ENCODE measurements at places on chromosomes 12 and 14. TPM values are rescaled to one million over a fixed set of nuclear protein-coding genes. Genes with fewer than 3 reads are reported as not detected.

GRCh38 chr12:69042970-69043369 is 110.0 kb upstream of the CPM start:
- no peaks in the 10 kb centered on the region for H3K36me3 ChIP-seq
- H3K4me3 ChIP-seq: no peak overlapping the region
- no peak overlapping the region for H3K27ac ChIP-seq
- peaks cover 7% of the 10 kb centered on the region for H3K4me1 ChIP-seq
- no peaks in the 10 kb centered on the region for H3K27me3 ChIP-seq

- DNase-seq: no peak
- H3K27ac ChIP-seq: no peak overlapping the region
- peaks cover 26% of the 10 kb centered on the region for H3K27me3 ChIP-seq
- peaks cover 14% of the 10 kb centered on the region for H3K4me1 ChIP-seq
Measured at GRCh38 chr14:101707863-101708620, 53.5 kb upstream of the PPP2R5C start.

Gene ADAM21
- 0.41 TPM for total RNA-seq

Gene RTL1
- not detected for total RNA-seq

Gene AICDA
- 0.17 TPM for total RNA-seq

DNA sequence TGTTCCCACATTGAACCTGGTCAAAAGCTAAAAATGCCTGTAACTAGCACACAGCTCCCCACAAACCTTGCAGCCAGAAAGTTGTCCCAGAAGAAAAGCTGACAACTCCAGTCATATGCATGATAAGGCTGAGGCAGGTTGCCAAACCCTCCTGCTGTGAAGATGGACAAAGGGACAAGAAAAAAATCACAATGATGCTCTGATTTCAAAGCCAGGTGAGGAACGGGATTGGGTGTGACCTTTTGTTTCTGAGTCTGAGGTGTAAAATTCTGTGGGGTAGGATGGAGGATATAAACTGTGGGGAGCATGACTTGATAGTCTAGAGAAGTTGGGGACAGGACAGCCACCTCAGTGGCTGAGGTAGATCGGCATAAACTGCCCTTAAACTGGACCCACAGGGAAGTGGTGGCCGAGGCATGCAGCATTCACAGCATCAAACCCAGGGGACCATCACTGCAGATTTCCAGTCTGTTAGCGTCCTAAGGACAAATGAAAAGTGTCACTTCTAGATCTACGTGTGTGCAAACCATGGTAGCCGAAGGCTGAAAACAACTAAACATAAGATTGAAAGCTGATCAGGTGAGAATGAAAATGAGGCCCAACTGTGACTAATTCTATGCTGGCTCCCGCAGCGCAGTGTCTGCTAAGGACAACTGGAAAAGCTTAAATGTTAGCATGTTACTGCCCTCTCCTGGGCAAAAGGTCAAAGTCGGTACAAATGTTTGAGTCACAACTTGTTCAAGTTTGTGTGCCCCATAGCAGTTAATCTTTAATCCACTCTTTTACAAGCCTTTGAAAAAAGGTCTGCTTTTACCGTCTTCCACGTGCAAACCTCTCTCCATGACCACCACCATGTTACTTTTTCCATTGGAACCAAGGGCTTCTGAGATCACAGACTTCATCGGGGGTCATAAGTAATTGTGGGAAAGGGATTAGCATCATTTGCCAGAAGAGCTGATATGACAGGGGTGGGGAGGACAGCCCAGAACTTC is 39.8 kb downstream of the GRIN2B start:
- peak; percentile 57 for DNase-seq
- no peak overlapping the region for H3K4me3 ChIP-seq
- no peaks in the 10 kb centered on the region for H3K36me3 ChIP-seq

DNA sequence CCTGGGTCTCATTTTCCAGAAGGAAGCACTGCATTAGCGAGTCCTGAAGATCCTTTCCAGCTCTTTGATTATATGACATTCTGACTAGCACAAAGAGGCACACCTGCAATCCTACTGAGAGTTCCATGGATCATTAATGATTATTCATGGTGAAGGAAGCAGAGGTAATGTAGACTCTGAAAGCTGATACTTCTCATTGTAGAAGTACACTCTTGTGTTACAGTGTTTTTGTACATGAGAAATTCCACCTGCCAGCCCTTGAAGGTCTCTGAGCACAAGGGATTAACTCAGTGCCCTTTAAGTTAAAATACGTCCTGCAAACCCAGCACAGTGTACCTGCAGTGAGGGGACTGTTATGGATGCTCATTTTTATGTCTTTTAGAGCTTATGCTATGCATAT is 558.8 kb upstream of the FBXO33 start:
- no peaks in the 10 kb centered on the region for H3K36me3 ChIP-seq
- no peaks in the 10 kb centered on the region for H3K4me1 ChIP-seq
- no peak overlapping the region for H3K27ac ChIP-seq
- DNase-seq: no peak

Gene OR11H12
- total RNA-seq: not detected

DNA sequence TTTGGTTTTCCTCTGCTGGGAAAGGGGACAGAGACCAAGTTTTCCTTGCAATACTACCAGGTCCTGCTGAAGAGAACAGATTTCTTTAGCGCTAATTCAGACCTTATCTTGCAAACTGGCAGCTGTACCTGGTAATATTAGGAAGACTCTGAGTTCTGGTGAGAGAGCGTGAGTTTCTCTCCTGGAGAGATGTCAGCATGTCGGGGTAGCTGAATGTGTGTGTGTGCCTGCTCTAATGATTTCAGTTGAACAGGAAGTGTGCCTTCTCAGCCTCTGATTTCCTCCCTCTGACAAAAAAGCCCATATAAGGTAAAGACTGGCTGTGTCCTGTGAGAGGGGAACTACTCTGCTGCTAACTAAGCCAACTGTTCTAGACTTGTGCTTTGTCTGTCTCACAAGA is 10.3 kb upstream of the ERP27 start:
- peak overlapping the region; percentile 74 for H3K27ac ChIP-seq
- no peak overlapping the region for H3K4me3 ChIP-seq

Gene MYF6
- not detected for total RNA-seq

Gene CLEC12A
- 10.9 TPM for total RNA-seq

Gene FLVCR2
- total RNA-seq: 20.2 TPM

Gene PHLDA1
- 15.8 TPM for total RNA-seq

- H3K27me3 ChIP-seq: peaks cover 5% of the 10 kb centered on the region
- no peaks in the 10 kb centered on the region for H3K4me1 ChIP-seq
- H3K36me3 ChIP-seq: no peaks in the 10 kb centered on the region
Measured at GRCh38 chr14:96176275-96176674, 28.4 kb upstream of the BDKRB2 start.

Gene OR2AP1
- total RNA-seq: not detected

- H3K4me1 ChIP-seq: peaks cover 10% of the 10 kb centered on the region
- no peak overlapping the region for H3K4me3 ChIP-seq
- no peaks in the 10 kb centered on the region for H3K36me3 ChIP-seq
- no peaks in the 10 kb centered on the region for H3K27me3 ChIP-seq
- DNase-seq: no peak
Measured at GRCh38 chr14:31170411-31170810, 37.2 kb downstream of the HECTD1 start.

DNA sequence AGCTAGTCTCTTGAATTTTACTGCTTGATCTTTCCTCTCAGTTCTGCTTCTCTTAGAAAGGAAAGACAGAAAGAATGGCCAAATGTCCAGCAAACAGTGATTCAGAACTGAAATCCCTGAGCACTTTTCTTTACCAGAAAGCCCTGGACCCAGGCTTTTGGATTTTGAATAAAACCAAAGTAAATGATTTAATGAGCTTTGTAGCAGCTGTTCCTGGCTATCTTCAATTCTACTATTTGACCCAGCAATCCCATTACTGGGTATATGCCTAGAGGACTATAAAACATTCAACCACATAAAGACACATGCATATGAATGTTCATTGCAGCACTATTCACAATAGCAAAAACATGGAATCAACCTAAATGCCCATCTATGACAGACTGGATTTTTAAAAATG is 187.2 kb downstream of the PRKD1 start:
- peaks cover 8% of the 10 kb centered on the region for H3K4me1 ChIP-seq
- DNase-seq: no peak
- H3K27me3 ChIP-seq: no peaks in the 10 kb centered on the region
- no peaks in the 10 kb centered on the region for H3K36me3 ChIP-seq

DNA sequence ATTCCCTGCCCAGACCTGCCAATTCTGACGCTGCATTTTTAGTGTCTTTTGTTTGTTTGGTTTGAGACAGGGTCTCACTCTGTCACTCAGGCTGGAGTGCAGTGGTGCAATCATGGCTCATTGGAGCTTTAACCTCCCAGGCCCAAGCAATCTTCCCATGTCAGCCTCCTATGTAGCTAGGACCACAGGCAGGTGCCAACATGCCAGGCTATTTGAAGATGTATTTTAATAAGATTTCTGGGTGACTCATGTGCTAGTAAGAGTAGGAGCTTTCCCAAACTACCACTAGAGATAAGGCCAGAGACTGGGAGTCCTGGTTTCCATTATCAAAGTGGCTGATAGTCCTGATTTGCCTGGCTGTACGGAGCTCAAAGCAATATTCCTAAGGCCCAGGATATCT is 693.3 kb downstream of the MED13L start:
- H3K27ac ChIP-seq: no peak overlapping the region
- H3K27me3 ChIP-seq: no peaks in the 10 kb centered on the region
- no peaks in the 10 kb centered on the region for H3K36me3 ChIP-seq
- H3K4me1 ChIP-seq: no peaks in the 10 kb centered on the region
- H3K4me3 ChIP-seq: no peak overlapping the region
- DNase-seq: no peak

GRCh38 chr12:89161557-89161956 is 190.7 kb downstream of the DUSP6 start:
- H3K27ac ChIP-seq: peak overlapping the region; percentile 92
- no peak overlapping the region for H3K4me3 ChIP-seq
- peaks cover 71% of the 10 kb centered on the region for H3K4me1 ChIP-seq
- no peaks in the 10 kb centered on the region for H3K27me3 ChIP-seq
- H3K36me3 ChIP-seq: no peaks in the 10 kb centered on the region

Gene LIN7A
- 9.9 TPM for total RNA-seq

DNA sequence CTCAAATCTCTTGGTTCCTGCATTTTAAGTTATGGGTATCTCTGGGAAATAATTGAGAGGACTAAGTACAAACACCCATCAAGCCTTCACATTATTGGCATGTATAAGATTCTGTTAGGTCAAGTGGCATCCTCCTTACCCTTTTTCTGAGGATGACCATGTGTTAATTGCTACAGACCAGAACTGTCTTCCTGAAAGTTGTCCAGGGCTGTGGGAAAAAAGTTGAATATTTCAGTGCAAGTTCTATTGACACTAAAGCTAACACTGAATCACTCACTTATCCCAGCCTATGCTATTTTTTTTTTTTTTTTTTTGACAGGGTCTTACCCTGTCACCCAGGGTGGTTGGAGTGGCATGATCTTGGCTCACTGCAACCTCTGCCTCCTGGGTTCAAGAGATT is 130.1 kb upstream of the HIF1A start:
- no peak for DNase-seq
- H3K27ac ChIP-seq: peak overlapping the region; percentile 77
- no peaks in the 10 kb centered on the region for H3K27me3 ChIP-seq

DNA sequence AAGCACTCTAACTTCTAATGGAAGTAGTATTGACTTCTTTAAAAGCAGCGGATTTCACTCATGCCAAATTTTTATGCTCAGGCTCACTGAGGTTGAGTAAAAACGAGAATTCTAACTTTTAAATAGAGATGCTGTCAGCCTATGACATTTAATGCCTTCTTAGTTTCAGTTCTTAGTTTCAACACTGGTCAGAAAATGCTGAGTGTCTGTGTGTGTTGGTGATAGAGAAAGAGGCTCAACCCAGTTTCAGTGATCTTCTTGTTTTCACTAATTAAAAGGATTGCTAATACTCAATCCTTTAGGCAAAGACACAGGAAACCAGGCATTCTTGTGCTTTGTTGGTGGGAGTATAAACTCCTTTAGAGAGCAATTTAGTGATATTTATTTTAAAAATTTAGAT is 31.0 kb downstream of the PEBP1 start:
- H3K27ac ChIP-seq: no peak overlapping the region

DNA sequence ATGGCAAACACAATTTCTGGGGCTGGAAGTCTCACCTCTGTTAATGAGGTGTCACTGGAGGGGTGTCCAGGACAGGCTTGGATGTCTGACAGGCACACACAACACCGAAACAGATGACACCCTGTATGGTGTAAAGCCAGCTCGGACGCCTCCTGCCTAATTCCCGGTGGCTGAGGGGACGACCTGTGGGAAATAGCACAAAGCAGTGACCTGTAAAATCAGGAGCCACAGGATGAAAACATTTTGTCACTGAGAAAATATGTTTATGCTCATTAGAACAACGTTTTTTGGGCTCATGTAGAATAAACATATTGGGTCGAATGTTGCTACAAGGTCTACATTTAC is 285.0 kb upstream of the RTL1 start:
- H3K4me1 ChIP-seq: no peaks in the 10 kb centered on the region
- H3K4me3 ChIP-seq: no peak overlapping the region
- H3K27ac ChIP-seq: no peak overlapping the region

DNA sequence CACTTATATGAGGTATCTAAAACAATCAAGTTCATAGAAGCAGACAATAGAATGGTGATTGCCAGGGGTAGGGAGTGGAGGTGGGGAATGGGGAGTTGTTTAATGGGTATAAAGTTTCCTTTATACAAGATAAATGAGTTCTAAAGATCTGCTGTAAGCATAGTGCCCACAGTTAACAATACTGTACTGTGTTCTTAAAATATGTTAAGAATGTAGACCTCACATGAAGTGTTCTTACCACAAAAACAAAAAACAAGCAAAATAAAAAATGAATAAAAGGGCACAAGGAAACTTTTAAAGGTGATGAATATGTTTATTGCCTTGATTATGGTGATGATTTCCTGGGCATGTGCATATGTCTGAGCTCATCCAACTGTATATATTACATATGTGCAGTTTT is 211.8 kb downstream of the MSRB3 start:
- no peak for DNase-seq
- H3K36me3 ChIP-seq: no peaks in the 10 kb centered on the region
- H3K4me1 ChIP-seq: peaks cover 5% of the 10 kb centered on the region

DNA sequence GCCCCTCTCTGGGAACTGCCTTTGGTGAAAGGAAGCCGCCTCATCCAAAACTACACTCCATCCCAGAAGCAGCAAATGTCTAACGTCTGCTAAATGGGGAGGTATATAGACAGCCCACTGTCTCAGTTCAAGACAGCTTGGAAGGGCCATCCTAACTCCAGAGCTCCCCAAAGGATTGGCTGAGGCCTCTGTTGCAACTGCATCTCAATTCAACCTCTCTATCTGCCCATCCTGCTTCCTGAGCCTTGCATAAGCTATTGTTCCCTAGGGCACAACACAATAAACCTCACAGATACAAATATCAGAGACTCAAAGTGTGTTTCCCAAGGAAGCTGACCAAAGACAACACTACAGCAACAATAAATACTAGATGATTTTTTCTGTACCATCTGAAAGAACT is 495.2 kb upstream of the SOX5 start:
- no peak overlapping the region for H3K4me3 ChIP-seq
- H3K4me1 ChIP-seq: no peaks in the 10 kb centered on the region
- H3K27ac ChIP-seq: no peak overlapping the region
- no peaks in the 10 kb centered on the region for H3K27me3 ChIP-seq
- no peaks in the 10 kb centered on the region for H3K36me3 ChIP-seq

GRCh38 chr14:64947710-64948611 is 5.4 kb upstream of the GPX2 start:
- H3K27me3 ChIP-seq: no peaks in the 10 kb centered on the region
- no peak for DNase-seq
- H3K36me3 ChIP-seq: no peaks in the 10 kb centered on the region
- H3K4me3 ChIP-seq: no peak overlapping the region
- peaks cover 24% of the 10 kb centered on the region for H3K4me1 ChIP-seq

Measured in left lung (tissue), 14 donors.